Activated CD4-positive, alpha-beta T cell treated with anti-CD3 and anti-CD28 coated beads, Interleukin-2, amount 50 U/mL, for 4 hours (primary cell): ENCODE measurements at places on chromosomes 13 and 19.

- DNase-seq: no peak
These were observed at the start of gene DLEU7 for GRCh38 chr13:50843257-50844083. Gene DLEU7 (minus strand): TSS chr13:50843692. CDS start chr13:50843646, 46 bp downstream.

DNA sequence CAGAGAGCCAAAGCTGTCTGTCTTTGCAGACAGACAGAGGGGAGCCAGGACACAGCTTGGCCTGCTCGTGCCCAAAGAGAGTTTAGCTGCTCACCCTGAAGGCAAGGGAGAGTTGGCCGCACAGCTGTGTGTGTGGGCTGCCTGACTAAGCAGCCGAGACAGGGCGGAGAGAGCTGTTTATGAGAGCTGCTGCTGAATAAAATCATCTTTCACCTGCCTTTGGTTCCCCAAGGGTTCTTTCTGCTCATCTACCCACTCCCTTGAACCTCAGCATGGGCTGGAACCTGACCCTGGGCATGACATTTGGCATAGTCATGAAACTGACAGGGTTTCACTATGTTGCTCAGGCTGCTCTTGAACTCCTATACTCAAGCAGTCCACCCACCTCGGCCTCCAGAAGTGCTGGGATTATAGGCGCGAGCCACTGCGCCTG lies 98.2 kb downstream of the RBM26 start:
- no peak for DNase-seq

GRCh38 chr19:39765091-39766076 lies 13.3 kb upstream of the LEUTX start:
- peak; percentile 8 for DNase-seq

DNA sequence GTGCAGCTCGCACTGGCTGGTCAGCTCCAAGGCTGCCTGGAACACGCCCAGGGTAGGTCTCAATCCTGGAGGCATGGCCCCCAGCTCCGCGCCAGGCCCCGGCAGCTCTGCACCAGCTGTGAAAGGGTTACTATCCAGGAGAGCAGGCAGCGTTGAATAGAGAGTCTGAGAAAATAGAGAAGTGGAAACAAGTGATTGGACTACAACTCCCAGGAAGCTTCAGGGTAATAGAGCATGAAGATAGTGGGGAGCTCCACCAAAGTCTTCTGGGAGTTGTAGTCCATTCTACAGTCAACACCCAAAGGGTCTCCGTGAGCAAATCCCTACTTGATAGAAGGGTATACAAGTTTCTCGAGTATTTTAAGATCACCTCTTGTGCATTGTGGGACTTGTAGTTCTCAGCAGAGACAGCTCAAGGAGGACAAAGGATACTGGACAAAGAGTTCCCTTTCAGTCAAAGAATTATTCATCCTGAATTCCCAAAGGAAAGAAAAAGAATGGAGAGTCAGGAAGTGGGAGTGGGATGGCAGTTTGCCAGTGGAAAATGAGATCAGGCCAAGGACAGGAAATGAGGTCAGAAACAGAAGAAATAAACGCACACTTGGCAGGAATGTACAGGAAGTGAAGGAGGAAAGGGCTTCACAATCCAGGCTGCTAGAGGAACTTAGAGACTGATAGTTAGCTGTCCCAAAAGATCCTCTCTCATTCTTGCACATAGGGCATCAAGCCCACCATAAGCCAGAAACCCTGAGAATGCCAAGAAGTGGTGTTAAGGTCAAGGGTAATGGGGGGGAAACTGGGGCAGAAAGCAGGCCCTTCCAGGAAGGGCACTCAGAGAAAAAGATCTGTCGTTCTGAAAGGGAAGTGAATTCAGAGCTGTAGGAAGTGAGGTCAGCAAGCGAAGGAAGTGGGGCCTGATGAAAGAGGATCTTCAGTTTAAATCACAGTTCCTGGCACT lies 5.5 kb upstream of the MAMSTR start:
- DNase-seq: no peak

DNA sequence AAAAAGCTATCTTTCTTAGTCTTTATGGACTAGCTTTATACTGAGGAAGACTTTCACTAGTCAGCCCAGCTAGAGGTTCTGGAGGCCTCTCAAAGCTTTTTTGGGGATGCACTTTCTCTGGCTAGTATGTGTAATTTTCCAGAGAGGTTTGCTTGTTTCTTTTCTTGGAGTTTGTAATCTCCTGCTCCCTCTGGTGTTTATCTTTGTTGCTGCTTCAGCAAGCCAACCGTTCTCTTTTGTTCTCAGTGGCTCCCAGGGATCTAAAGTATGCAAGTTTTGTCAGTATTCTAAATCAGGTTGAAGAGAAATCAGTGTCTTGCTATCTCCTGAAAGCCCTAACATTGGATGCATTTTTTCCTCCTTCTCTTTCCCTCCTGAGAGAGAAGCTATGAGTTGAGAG lies 121.1 kb upstream of the MYO16 start:
- DNase-seq: no peak

DNA sequence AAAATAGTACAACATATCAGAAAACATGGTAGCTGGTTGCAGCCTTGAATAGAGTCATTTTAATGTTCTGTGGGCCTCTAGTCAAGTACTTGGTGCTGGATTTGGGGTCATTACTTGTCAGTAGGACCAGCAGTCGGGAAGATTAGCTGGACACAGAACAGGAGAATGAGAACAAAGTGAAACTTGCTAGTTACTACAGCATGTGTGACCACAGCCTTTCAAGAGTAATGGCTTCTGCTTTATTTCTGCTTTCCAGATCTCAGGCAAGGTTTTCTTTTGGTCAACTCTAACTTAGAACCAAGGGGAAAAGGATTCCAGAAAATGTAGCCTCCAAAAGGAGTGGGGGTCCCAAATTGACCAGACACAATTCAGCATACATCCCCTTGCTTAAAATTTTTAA lies 17.1 kb upstream of the VWA8 start:
- no peak for DNase-seq

DNA sequence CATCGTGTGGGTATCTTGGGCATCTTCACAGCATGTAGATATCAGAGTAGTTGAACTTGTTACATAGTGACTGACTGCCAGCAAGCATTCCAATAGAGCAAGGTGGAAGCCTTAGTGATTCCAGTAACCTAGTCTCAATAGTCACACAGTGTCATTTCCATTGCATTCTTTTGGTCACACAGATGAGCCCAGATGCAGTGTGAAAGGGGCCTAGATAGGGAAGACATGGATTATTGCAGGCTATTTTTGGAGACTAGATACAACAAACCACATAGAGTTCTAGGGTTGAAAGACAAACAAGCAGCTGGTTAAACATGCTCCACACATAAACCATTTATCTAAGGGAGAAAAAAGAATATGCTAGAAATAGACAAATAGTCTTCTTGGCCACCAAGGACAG lies 553.5 kb downstream of the DCT start:
- DNase-seq: no peak
